Glomerular endothelial cell (primary cell): ENCODE measurements at places on chromosomes 7 and 10.

DNA sequence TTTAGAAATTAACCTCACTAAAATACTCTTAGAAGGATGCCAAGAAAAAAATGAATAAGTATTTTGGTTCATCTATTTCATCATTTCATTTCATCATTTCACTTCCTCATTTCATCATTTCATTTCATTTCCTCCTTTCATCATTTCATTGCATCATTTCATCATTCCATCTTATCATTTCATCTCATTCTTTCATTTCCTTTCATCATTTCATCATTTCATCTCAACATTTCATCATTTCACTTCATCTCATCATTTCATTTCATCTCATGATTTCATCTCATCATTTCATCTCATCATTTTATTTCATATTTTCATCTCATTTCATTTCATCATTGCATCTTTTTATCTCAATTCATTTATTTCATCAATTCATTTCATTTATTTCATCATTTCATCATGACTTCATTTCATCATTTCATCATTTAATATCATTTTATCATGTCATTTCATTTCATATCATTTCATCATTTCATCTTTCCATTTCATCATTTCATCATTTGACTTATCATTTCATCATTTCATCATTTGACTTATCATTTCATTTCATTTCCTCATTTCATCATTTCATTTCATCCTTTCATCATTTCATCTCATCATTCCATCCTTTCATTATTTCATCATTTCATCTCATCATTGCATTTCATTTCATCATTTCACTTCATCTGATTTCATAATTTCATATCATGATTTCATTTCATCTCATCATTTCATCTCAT, 129.9 kb downstream of the ZNF92 start:
- DNase-seq: no peak

GRCh38 chr10:21720090-21720489, 186.1 kb downstream of the MLLT10 start:
- DNase-seq: no peak

GRCh38 chr7:78326189-78326588, 527.6 kb downstream of the PHTF2 start:
- DNase-seq: no peak

GRCh38 chr10:129063877-129064276, 403.2 kb upstream of the MGMT start:
- no peak for DNase-seq

DNA sequence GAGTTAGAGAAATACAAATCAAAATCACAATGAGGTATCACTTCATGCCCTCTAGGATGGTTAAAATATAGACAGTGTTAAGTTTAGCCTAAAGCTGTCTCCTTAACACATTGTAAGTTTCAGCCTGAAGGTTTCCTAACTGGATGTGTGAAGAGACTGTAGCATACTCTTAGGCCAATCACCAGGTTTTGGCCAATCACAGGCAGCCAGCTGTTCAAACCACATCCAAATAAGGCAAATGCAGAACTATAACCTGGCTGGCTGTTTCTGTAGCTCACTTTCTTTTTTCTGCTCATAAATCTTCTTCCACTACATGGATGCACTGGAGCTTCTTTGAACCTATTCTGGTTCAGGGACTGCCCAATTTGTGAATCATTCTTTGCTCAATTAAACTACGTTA, 19.7 kb downstream of the ESYT2 start:
- no peak for DNase-seq
